ENCODE measurements at places on chromosomes 7 and 10.

GRCh38 chr7:152366662-152367061 lies 69.1 kb downstream of the KMT2C start:
- no peak for DNase-seq

DNA sequence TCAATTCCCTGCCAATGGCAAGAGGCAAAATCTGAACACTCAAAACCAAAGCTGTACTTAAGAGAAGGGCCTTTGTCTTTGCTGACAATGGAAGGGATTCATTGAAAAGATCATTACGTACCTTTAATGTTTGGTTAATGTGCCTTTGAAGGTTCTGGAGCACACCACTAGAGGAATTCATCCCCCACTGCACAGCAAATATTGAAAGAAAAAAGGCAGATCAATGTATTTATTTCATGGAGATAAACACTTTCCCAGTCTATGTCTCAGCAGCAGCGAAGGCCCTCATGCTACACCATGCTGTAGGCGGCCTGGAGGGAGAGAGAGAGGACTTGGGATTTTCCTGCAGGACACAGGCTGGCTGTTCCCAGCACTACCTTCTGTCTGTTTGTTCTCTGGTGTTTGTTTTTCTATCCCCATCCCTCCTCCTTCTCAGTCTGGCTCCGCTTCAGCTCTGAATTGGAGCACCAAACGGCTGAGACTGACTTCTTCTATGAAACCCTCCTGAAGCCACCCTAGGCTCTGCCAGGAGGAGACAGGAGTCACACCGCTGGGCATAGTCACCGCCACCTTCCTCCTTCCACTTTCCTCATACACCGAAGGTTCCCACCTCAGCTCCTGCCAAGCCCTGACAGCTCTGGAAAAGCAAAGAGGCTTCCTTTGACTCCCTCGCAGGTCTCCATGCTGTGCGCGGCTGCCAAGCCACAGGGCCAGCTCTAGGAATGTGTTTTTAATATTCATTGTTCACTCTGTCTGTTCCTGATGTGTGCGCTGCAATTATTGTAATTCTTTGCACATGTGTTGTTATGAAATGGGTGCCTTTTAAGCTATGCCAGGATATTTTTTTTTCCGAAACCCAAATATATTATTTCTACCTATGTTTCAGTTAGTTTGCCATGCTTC lies 301.5 kb downstream of the FZD1 start:
- peak; percentile 83 for DNase-seq

DNA sequence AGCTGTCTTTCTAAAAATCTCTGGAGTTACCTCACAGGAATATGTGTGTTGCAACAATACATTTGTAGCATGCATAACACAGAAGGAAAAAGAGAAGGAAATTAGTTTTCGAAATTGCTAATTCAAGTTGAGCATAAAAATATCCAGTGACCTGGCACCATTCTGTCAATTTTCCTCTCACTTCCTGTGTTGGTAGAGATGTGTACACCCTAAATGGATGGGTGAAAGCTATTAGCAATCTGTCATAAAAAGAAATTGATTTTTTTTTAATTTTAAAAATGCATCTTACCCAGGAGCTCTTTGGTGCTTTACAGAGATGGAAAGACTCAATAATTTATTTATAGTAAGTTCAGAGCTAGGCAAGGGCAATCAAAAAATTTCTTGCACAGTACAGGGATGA lies 333.3 kb upstream of the TMEM229A start:
- DNase-seq, result no peak

DNA sequence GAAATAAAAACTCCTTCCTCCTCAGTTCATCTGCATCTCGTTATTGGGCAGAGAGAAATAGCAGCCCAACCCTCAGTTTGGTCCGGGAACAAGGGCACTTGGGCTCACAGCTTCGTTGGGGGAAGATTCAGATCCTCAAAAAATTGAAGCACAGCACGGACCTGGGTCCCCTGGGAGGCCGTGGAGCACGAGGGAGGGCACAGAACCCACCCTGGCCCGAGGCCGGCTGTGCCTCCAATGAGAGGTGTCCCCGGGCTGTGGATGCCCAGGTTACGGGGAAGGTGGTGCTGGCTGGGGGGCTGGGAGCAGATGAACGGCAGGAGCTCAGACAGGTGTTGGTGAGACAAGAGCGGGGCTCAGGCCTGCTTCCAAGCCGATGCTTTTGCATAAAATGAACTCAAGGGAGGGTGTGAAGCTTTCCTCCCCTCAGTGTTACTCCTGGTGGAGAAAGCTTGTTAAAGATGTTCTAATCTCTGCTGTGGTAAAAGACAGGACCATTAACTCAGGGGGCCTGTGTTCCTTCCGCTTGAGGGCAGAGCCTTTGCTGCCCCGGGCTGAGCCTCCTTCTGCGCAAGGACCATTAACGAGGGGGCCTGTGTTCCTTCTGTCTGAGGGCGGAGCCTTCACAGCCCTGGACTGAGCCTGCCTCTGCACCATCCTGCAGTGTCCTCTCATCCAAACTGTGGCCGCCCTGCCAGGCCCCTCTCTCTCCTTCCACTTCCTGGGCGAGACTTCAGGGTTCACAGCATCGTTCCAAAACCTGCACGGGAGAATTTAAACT lies 302.2 kb downstream of the ADARB2 start:
- no peak for DNase-seq

- DNase-seq, result no peak
Observed at GRCh38 chr7:18638594-18639452, 143.3 kb downstream of the HDAC9 start.

GRCh38 chr7:12727455-12728191 lies 40.2 kb downstream of the ARL4A start:
- DNase-seq, result no peak

GRCh38 chr7:130353196-130353595 lies 8.6 kb downstream of the CPA5 start:
- peak; percentile 13 for DNase-seq

- no peak for DNase-seq
Observed at GRCh38 chr7:1557006-1557405, 1.0 kb upstream of the TMEM184A start.

GRCh38 chr10:127013211-127013656 lies 108.0 kb downstream of the DOCK1 start:
- no peak for DNase-seq

DNA sequence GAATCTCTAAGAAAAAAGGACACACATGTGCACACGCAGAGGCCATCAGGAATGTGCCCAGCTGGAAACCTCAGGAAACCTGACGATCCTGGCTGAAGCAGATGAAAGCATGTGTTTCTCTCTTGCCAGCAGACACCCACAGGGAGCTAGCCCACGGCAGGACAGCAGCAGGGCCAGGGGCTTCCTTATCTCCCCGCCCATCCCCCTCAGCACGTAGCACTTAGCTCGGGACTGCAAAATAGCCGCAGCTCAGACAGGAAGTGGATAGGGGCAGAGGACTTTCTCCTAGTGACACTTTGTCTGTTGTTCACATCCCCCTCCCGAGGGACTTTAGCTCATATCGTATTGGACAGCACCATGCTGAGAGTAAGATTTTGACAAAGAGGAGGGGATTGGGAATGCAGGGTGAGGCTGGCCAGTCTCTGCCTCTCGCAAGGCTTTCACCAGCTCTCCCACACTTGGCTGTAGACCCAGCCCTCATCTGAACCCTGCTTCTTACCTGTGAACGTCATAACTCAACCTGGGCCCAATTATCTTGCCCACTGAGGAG lies 63.8 kb downstream of the MKI67 start:
- no peak for DNase-seq

- no peak for DNase-seq
Observed at GRCh38 chr7:21898265-21898930, 47.3 kb downstream of the CDCA7L start.

GRCh38 chr10:52135101-52135500 lies 179.0 kb upstream of the DKK1 start:
- DNase-seq, result no peak

- no peak for DNase-seq
Observed at GRCh38 chr10:113291413-113291812, 261.4 kb upstream of the HABP2 start.

GRCh38 chr7:41536873-41537665 lies 165.8 kb downstream of the INHBA start:
- DNase-seq, result no peak

GRCh38 chr7:45451342-45452035 lies 122.7 kb upstream of the ADCY1 start:
- DNase-seq, result no peak

DNA sequence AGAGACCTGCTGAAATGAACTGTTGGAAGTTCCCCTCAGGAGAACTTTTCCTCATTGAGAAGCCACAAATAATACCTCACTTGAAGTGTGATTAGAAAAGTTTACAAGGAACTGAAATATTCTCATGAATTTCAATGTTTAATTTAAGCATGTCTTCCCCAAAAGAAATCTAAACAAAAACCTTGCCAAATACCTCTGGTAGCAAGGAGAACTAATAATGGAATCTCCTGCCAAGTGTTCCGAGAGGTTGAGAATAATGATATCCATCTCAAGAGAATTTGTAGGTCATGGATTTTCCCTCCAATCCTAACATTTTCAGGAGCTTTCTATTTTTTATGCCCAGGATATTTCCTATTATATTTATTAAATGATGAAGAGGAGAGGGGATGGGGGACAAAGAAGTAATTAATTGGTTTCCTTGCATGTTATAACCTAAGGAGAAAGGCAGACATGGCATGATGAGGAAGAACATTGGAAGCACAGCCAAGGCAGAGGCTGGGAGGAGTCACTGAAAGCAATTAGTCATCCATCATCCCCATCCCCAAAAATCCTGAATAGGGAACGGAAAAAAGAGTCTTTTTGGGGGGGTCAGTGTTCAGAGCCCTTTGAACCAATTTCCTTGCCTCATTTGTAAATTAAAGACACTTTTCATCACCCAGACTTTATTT lies 93.6 kb upstream of the IL6 start:
- DNase-seq, result no peak

- no peak for DNase-seq
Observed at GRCh38 chr7:35251606-35252310, 2.1 kb downstream of the TBX20 start.

- no peak for DNase-seq
Observed at GRCh38 chr10:63586043-63586442, 64.8 kb downstream of the REEP3 start.

DNA sequence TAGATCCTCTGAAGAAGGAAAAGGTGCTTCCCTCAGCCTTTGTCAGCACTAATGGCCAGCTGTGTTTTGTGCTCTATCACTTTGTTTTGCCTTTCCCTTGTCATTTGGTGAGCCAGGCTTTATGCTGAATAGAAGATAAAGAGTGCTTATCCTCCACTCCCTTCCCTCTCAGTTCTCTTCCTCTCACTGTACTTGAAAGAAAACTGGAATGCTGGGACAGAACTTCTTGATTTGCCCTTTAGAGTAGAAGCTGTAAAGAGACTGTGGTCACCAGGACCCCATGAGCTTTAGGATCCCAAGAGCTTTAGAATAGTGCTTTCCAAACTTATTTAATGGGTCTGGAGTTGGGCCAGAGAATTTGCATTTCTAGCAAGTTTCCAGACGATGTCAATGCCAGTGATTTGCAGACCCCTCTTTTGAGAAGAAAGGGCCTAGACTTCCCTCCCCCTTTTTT lies 81.4 kb downstream of the LRRC4 start:
- DNase-seq, result no peak

DNA sequence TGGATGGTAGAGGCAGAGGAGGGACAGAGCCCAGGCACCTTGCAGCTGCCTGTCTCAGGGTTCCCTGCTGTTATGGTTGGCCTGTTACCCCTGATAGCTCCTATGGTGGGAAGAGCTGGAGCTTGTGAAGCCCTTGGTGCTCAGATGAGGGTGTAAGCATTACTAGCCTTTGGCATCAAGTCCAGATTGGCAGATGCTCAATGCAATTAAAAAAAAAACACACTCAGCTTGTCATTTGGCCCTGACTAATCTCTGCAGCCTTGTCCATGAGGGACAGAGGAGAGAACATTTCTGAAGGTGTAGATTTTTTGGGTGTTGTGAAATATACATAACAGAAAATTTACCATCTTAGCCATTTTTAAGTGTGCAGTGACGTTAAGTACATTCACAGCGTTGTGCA lies 86.3 kb downstream of the PLPP4 start:
- DNase-seq, result no peak

GRCh38 chr7:22855049-22855392 lies 32.4 kb upstream of the TOMM7 start:
- no peak for DNase-seq

GRCh38 chr7:20217193-20217948 lies at the start of gene MACC1:
MACC1 (minus strand) TSS chr7:20217384; CDS start chr7:20161862, 55,522 bp downstream.
- peak; percentile 44 for DNase-seq

- no peak for DNase-seq
Observed at GRCh38 chr7:155353256-155353897, 55.7 kb downstream of the INSIG1 start.

GRCh38 chr7:134684165-134684564 lies 37.5 kb downstream of the BPGM start:
- no peak for DNase-seq

GRCh38 chr7:134721171-134721570 lies 58.3 kb upstream of the CALD1 start:
- DNase-seq, result no peak

GRCh38 chr10:86968271-86968993 lies at the start of gene ADIRF:
ADIRF (plus strand) TSS chr10:86968482; CDS start chr10:86968545, 63 bp downstream.
- DNase-seq, result peak; percentile 73

DNA sequence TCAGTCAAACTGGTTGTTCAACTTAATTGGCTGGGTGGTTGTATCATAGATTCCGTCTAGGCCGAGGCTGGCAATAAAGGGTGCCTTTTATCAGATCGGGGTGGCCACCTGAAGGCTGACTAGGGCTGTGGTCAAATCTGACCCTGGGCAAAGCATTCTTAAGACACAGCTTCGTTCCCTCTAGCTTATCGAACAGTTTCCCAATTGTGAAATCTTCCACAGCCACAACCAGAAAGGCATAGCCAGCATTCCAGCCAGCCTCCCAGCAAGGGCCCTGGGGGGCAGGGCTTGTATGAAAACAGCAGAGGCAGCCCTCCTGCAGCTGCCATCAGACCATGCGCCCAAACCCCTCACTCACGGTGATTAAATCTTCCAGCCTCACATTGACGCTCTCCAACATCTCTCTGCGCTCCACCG lies 42.5 kb upstream of the TMEM213 start:
- no peak for DNase-seq

- no peak for DNase-seq
Observed at GRCh38 chr7:85220023-85220422, 33.2 kb upstream of the SEMA3D start.
